NCI-H1105 treated with DMSO at 0.1 percent for 48 hours (cell line): ENCODE measurements at places on chromosomes 7 and 10.

GRCh38 chr7:30352169-30352568 is 67.8 kb downstream of the ZNRF2 start:
- no peak for DNase-seq

DNA sequence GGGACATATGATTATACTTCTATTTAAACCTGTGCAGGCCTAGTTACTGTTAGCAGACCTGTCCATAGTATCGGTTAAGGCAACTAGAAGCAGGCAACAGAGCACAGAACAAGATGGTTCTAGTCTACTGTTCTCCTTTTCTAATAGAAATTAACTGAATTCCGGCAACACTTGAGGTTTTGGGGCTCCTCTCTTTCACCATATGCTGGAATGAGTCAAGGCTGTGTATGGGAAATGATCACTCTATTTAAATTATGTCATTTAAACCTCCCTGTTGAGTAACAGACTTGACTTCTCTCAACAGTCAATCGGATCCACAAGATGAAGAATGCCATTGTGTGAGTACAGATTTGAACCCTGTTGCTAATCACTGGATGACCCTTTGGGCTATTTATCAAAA is 6.2 kb upstream of the OTUD1 start:
- no peak for DNase-seq

DNA sequence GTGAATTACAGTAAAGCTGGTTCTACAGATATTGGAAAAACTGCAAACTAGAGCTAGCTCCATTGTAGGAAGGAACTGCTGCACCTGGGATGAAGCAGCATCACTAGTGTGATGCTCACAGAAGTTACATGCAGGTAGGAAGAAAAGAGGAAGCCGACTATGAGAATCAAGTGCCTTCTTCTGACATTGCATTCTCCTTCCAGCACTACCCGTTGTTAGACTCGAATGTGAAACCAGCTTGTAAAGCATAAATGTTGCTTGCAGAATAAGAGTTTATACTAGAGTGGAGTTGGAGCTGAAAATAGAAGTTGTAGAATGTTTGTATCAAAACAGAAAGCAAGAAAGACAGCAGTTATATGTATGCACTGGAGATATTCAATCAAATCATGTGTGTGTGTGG is 49.9 kb downstream of the TRIM24 start:
- no peak for DNase-seq

- DNase-seq = no peak
Measured at GRCh38 chr10:49359349-49360270, 36.3 kb downstream of the DRGX start.

DNA sequence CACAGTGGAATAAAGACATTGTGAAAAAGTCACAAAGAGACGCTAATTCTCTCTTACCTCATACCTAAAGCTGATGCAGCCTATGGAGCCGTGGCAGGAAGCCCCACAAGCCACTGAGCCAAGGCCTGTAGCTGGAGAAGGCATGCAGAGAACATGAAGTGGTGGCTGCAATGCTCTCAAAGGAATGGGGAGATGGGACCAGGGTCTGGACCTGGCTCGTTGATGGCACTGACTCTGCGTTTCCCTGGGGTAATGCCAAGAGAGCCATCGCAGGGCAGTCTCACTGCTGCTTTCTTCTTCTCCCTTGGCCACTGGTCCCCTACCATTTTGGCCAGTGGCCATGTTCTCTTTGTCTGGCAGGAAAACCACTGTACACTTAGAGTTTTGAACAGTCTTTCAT is 329.9 kb upstream of the ZMIZ1 start:
- DNase-seq = no peak

GRCh38 chr10:131802996-131803395 is 97.8 kb upstream of the PPP2R2D start:
- no peak for DNase-seq

DNA sequence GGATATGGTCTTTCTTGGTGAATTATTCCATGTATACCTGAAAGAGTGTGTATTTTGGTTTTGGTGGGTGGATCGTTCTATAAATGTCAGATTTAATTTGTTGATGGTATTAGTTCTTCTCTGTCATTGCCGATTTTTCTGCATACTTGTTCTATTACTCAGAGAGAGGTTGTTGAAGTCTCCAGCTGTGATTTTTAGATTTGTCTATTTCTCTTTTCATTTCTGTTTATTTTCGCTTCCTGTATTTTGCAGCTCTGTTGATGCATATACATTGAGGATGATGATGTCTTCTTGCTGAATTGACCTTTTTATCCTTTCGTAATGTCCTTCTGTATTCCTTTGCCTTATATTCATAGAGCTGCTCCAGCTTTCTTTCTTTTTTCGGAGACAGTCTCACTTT is 12.1 kb upstream of the BHLHA15 start:
- DNase-seq = no peak
